ENCODE measurements at places on chromosomes 4 and X.

GRCh38 chr4:142961866-142962265 is 115.8 kb upstream of the INPP4B start:
- no peak for DNase-seq

DNA sequence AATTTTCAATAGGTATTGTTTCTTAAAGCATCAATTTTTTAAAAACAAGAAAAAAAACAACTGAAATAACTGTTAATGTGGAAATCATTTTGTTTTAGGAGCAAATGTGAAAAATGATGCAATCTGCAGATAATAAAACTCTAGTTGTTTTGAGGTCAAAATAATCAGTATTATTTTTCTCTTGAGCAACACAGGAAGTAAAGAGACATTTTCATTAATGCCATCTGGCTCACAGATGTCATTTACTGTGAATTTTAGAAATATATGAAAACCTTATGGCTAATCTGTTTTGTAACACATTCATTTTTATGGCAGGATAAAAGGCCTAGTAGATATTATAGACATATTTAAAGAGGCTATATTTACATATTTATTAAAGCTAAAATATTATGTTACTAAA is 141.6 kb downstream of the PCDH18 start:
- no peak for DNase-seq

- DNase-seq, result no peak
Measured at GRCh38 chr4:55757356-55757952, 62.1 kb upstream of the EXOC1L start.

- no peak for DNase-seq
Measured at GRCh38 chrX:103616676-103617186, 9.0 kb downstream of the TCEAL3 start.

DNA sequence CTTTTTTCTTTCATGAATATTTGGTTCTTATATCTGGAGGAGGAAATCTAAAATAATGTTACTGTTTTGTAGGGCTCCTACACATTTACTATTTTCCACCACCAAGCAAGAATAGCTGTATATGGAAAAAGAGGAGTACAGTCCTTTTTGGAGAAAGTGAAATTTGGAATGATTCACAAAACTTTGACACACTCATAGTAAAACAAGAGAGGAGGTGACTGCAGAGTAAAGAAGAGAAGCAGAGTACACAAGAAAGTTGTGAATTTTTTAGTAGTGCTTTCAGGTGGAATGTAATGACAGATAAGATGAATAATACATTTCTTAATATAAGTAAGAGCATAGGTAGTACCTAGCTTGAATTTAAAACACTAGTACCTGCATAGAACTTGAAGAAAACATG is 41.3 kb upstream of the UGT2B4 start:
- DNase-seq, result no peak

DNA sequence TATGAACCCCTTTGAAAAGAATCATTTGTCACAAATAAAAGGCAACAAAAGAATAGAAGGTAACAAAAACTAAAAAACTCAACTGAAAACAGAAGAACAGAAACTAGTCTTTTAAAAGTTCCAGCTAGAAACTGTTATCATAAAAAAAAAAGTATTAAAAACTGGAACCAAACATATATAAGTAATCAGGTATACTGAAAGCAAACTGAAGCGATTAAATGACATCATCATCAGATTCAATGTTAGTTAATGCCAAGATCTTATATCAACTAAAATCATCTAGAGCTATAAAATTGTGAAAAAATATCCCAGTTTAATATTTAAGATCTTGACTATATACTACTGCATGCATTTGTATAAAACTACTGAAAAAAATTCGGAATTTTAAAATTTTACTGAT is 36.0 kb downstream of the CENPE start:
- DNase-seq, result no peak

DNA sequence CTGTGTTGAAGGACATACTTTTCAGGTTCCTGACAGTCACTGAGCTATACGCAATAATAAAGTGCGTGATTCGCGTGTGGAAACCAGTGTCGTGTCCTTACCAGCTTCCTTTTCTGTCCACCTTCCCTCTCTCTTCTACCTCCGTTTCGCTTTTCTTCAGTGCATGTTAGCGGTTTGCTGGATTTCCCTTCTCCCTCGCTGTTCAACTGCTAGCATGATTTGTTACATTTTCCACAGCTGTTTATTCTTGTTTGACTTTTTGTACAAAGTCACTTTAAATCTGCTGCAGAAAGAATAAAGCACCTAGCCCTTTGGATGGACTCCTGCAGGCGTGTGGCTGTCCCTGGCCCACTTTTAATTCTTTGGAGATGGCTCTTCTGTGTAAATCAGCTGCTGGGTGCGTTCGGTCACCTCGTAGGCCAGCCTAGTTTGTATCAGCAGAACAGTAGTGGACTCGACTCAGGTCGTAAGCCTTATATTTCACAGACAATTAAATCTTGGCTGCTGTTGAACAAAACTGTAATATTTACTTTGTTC is 8.9 kb upstream of the HAND2 start:
- no peak for DNase-seq

- no peak for DNase-seq
Measured at GRCh38 chr4:174260099-174260498, 23.4 kb downstream of the FBXO8 start.

GRCh38 chr4:167787231-167787630 is 305.1 kb upstream of the ANXA10 start:
- no peak for DNase-seq

- DNase-seq, result no peak
Measured at GRCh38 chr4:62797221-62797620, 1597.1 kb downstream of the ADGRL3 start.

DNA sequence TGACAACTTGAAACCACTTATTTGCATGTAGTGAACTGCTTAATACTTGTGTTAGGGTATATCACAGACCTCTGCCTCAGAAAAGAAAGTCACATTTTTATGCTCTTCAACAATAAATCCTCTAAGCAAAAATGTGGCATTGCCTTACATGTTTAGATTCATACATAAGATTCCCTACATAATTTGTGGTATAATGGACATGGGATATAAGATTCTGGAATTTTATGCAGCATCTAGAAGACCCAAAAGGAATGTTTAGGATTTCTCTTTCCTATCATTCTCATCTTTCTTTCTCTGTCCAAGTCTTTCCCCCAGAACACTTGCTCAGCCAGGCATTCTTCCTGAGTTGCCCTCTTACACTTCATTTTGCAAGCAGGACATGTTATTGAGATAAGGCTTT is 37.7 kb upstream of the TET2 start:
- DNase-seq, result no peak

GRCh38 chr4:182628544-182628943 is 288.6 kb downstream of the DCTD start:
- no peak for DNase-seq

GRCh38 chrX:95903975-95904374 is 780.7 kb upstream of the DIAPH2 start:
- no peak for DNase-seq

GRCh38 chr4:133513901-133514300 is 364.8 kb downstream of the PCDH10 start:
- DNase-seq, result no peak

GRCh38 chr4:79958466-79959264 is 114.4 kb downstream of the ANTXR2 start:
- DNase-seq, result no peak

DNA sequence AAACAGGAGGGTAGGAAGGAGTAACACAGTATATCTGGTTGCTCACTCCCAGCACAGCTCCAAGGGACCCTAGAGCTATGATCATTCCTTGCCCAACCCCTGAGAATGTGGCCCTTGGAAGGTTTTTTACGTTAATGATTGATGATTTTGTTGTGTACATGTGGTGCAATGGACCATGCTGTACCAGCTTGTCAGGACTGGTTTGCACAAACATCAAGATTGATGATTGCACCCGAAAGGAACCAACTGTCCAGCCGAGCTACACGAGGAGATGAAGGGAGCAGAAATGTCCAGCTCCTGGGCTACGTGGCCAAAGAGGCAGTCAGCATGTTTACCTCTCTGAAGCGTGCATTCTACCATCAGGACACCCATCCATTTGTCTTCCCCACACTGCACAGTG is 83.2 kb upstream of the USP9X start:
- no peak for DNase-seq

- DNase-seq, result no peak
Measured at GRCh38 chr4:173281406-173282255, 52.5 kb downstream of the HMGB2 start.

- DNase-seq, result no peak
Measured at GRCh38 chr4:180280076-180280475, 1963.1 kb upstream of the TENM3 start.

- DNase-seq, result peak; percentile 39
Measured at GRCh38 chr4:1899149-1900086, 28.2 kb downstream of the NSD2 start.

DNA sequence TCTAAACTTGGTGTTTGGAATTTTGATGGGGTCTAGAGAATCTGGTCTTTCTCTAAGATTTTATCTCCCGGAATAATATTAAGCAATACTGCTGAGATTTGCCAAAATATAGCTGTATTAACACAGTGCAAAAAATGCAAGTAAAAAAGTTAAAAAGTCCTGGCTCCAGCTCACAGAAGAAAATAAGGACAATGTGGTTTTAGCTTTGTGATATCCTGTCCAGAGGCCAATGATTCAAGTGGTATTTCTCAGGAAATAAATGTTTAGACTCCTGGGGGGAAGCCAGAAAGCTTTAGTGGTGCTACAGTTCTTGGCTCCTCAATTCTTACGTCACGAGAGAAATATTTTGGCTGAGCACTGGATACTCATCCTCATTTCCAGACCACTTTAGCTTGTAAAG is 40.9 kb upstream of the IL13RA2 start:
- DNase-seq, result no peak

- no peak for DNase-seq
Measured at GRCh38 chrX:11499076-11500044, 166.4 kb downstream of the ARHGAP6 start.

GRCh38 chrX:108704839-108705238 is 31.5 kb downstream of the IRS4 start:
- DNase-seq, result no peak

DNA sequence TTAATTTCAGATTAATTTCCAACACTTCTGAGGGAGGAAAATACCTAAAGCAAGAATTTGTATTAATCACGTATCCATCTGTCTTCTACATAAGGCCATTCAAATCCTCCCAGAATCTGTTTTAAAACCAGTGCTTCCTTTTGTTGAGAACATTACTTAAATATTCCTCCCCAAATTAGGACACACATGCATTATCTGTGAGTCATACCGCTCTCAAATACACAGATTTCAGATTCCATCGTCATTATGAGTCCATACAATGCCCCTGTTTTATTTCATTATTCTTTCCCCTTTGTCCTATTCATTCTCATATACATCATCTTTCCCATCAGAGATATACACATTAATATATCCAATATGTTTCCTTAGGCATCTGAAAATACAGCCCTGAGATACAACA is 57.3 kb upstream of the PRSS12 start:
- no peak for DNase-seq

DNA sequence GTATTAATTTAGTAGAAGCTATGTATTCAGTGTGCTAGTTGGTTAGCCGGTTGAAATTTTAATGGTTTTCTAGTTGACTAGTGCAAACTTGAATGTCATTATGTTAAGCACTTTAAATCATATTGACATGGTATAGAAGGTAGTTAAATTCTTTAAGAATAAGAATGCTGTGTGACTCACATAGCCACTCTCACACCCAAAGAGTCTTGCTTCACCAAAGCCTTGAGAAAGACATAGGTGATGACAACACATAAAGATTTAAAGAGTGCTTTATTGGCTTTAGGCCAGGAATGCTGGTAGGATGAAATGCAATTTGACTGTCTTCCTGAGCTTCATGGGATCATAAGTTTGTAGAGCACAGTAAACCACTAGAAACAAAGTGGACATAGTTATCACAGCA is 85.3 kb downstream of the DCAF8L2 start:
- no peak for DNase-seq

DNA sequence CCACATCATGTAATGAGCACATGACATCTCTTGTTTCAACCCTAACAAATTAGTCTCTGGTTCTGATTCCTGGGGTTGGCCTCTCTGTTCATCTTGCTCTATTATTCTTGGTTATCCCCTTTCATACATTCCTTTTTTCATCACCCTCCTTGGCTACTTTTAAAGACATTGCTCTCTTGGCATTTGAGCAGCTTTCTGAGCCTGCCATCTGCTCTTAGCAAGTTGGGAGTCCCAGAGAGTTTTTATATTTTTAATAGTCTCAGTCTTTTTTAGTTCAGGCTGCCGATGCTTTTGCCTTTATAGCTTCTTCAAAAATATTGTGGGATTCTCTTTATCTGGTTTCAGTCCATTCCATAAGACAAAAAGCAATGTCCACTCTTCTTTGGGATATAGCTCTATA is 1270.9 kb downstream of the ADGRL3 start:
- DNase-seq, result no peak

- DNase-seq, result no peak
Measured at GRCh38 chrX:114344756-114345349, 239.0 kb upstream of the HTR2C start.

GRCh38 chrX:148588649-148589310 is 88.4 kb downstream of the AFF2 start:
- no peak for DNase-seq

- DNase-seq, result no peak
Measured at GRCh38 chr4:123096038-123096437, 173.6 kb upstream of the NUDT6 start.

GRCh38 chrX:7638078-7638710 is 204.8 kb upstream of the VCX start:
- DNase-seq, result no peak

- DNase-seq, result no peak
Measured at GRCh38 chr4:16694173-16694883, 204.1 kb downstream of the LDB2 start.

DNA sequence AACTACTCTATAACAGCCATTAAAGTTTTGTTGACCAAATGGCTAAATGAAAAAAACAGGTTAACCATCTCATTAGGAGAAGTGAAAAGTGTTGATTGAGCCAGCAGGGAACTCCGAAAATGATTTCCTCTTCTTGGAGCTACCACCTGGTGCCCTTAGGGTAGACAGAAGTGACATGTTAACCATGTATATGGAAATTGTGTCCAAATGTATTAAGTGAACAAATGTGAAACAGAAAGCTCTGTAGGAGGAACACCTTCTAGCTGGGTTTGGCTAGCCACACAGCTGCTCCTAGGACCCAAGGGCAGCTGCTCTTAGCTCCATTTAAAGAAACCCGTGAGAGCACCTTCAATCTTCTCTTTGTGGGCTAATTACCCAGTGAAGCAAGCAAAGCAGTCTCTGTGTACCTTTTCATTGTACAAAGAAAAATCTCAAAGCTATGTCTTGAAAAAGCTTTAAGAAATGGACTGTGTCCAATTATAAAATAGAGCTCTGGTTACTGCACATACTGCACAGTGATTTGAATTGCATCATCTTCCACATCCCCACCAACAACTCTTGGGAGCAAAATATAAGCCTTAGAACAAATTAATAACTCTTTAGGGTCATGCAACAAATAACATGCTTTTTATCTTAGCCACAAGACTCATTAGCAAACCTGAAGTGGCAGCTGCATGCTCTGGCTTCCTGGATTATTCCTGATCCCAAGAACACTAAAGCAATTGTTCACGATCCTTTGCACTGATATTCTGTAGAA is 59.2 kb upstream of the PARM1 start:
- no peak for DNase-seq

GRCh38 chr4:18050448-18050847 is 28.9 kb upstream of the LCORL start:
- no peak for DNase-seq

- no peak for DNase-seq
Measured at GRCh38 chr4:179597301-179597700, 2155.1 kb upstream of the AGA start.

- DNase-seq, result no peak
Measured at GRCh38 chr4:38141808-38142500, 181.8 kb downstream of the PTTG2 start.
